ENCODE measurements at places on chromosomes 3 and 15.
A peak's percentile ranks its signal among the peaks of the same experiment; 100 is the strongest.

GRCh38 chr3:38370149-38370548 is 23.6 kb downstream of the XYLB start:
- no peak for DNase-seq

GRCh38 chr3:89619263-89619662 is 511.8 kb downstream of the EPHA3 start:
- DNase-seq: no peak

DNA sequence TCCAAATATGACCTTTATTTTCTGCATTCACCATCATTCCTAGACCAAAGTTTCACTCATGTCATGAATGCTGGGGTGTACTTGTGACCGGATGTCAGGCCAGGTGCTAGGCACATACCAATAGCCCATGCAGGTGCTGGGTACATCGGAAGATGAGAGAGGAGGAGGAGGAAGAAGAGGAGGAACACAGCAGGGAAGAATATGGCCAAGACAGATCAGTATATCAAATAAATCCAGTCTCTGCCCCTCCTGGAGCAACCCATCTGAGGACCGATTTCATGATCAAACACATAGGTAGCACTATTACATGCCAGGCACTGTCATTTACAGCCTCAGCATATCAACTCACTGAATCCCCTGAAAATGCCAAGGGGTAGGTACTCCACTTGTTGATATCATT is 3.0 kb upstream of the WNT7A start:
- DNase-seq: no peak

GRCh38 chr3:56003129-56003528 is 465.1 kb downstream of the ERC2 start:
- DNase-seq: no peak

- DNase-seq: no peak
Measured at GRCh38 chr3:71786551-71786950, 1.6 kb upstream of the PROK2 start.

GRCh38 chr3:149245738-149246451 is 24.3 kb upstream of the CP start:
- DNase-seq: no peak

DNA sequence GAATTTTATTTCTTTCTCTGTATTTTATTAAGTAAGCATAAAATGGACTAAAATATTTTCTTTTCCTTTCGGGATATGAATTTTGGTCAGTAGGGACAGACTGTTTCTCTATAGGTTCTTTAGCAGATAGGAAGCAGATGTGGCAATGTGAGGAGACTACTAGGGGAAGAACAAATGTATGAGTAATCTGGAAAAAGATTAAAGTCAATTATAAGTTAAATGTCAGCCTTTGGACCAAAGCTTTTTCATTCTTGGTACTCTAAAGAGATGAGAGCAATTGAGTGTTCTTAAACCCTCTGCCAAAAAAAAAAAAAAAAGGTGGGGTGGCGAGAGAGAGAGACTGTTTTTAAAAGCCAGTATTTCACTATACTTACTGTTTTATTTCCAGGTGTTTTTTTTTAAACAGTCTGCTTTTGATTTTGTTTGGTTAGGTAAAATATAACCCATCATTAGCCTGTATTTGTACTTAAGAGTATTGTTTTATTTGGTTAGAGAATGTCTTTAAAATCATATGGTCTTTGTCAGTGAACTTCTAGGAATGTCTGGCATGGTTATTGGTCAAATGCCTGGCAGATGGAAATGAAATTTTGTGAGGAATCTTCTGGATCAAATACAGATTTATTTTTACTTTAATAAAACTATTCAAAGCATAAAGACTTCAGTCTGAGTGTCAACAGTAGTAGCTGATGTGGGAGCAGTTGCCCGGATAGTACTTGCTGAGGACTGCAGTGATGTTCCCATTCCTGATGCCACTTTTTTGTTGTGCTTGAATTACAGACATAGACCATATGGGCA is 63.8 kb downstream of the LRRC49 start:
- no peak for DNase-seq

DNA sequence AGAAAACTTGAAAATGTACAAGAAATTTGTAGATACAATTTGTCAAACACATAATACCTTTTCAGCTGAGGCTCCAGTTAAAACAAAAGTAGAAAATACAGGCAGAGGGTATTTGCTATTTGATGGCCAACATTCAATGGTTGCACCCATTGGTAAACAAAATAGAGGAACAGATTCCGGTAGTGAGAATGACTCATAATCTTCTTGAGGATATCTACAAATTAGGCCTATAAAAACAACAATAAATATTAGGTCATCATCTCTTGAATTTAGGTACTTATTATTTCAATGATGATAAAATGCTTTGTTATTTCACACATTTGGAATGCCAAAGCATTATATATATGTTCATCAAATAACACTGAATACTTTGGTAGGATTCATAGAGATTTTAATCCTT is 53.4 kb downstream of the DENND4A start:
- peak; percentile 6 for DNase-seq

DNA sequence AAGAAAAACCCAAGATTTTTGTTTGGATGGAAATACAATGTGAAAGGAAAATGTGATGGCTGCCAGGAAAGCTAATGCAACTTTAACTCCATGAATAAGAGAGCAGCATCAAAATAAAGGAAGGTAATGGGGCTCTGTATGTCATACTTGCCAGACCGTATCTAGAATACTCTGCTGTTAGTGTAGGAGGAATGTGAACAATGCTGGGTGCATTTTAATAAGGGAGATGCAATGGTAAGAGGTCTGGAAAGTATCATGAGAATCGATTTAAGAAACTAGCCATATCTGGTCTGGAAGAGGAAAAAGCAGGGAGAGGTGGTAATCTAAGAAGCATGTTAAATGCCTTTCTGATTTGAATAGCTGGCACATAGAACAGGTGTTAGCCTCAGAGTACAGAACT is 239.6 kb downstream of the GBE1 start:
- no peak for DNase-seq

DNA sequence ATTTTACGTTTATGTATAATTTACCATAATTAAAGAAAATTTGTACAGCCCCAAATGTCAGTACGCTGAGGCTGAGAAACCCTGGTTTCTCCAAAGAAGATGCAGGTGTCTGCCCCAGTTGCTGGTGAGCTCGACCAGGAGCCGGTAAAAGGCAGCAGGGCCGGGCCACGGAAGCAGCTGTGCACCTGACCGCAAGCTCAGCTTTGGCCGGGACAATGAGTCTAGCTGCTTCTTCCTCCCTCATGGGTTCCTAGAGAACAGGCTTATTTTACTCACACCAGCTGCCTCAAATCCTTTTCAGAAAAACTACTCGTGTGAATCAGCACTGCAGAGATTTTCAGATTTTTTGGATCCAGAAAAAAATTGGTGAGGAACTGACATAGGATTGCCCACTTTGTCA is 18.0 kb upstream of the ZXDC start:
- DNase-seq: no peak

GRCh38 chr15:80326270-80326669 is 74.3 kb upstream of the CTXND1 start:
- DNase-seq: no peak

GRCh38 chr15:85116925-85117646 is 135.4 kb downstream of the PDE8A start:
- DNase-seq: no peak

DNA sequence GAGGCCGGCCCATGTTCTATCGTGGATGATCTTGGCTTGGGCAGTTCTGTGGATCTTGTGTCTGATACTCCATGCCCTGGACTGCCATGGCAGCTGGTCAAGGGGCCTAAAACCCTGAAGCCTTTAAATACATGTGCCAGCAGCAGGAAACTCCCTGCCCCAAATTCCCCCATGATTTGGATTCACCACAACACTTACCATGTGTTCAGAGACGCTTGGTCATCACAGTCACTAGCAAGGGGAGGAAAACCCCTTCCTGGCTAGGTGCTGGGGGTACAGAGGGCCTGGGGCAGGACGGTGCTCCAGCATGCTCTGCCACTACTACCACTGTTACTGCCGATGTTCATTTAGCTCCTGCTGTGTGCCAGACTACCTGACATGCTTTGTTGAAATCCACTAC is 94.4 kb downstream of the DNAJB8 start:
- DNase-seq: no peak

DNA sequence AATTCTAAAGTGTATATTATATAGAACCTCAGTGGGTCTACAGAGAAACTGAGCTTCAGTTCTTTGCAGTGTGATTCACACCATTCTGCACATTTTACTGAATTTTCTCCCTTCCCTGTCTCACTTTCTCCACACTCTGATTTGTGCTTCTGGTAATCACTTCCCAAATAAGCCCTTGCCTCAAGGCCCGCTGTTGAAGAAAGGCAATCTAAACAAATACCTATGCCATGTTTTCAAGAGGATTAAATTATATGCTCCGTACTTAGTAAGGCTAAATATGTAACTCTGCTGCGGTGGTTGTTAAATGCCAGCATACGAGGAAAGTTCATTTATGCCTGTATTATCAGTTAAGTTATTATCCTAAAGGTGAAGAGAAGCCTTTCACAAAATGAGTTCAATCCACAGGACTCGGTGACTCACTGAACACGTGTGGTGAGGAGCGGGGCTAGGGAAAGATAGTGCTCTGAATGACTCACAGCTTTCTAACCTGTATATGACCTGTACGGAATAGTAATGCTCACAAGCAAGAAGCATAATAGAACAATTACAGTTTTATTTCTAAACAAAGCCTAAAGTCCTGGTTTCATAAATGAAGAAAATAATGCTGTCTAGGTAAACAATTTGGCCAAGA is 25.1 kb downstream of the CNTN6 start:
- DNase-seq: no peak

GRCh38 chr15:100948430-100948762 is 29.2 kb downstream of the LRRK1 start:
- DNase-seq: no peak

GRCh38 chr15:75455982-75456531 is 4.6 kb upstream of the SIN3A start:
- peak; percentile 44 for DNase-seq

- no peak for DNase-seq
Measured at GRCh38 chr3:127304121-127304744, 16.4 kb upstream of the PRR20G start.

DNA sequence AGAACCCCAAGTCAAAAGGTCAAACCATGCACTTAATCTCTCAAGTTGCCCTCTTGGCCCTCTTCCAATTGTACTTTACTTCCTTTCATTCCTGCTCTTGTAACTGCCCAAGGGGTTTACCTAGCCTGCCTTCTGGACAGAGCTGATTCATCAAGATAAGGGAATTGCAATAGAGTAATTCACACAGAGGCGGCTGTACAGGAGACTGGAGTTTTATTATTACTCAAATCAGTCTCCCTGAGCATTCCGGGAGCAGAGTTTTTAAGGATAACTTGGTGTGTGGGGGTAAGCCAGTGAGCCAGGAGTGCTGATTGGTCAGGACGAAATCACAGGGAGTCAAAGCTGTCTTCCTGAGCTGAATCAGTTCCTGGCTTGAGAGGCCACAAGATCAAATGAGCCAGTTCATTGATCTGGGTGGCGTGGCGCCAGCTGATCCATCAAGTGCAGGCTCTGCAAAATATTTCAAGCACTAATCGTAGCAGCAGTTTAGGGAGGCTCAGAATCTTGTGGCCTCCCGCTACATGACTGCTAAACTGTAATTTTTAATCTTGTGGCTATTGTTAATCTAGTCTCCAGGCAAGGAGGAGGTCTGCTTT is 590.0 kb downstream of the EPHA3 start:
- no peak for DNase-seq

GRCh38 chr3:63390710-63391230 is 112.7 kb downstream of the SYNPR start:
- DNase-seq: no peak

All from kidney capillary endothelial cell (primary cell).